ENCODE measurements at places on chromosomes 5 and 9.

DNA sequence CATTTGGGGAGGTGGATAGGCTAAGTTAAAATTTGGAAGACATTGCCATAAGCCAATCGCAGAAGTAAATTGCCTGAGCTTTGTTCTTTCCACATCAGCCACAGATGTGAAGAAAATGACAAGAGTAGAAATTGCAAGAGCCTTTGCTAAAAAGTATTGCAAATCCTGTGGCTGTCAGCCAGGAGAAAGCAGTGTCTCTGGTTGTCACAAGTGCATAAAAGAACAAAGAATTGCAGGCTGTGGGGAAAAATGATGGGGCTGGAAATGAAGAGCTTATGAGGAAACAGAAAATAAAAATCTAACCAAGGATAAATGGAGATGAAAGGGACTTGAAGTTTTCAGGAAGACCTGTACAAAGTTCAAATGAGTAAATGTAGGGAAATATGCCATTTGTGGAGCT lies 344.8 kb downstream of the CSNK1G3 start:
- DNase-seq = no peak

DNA sequence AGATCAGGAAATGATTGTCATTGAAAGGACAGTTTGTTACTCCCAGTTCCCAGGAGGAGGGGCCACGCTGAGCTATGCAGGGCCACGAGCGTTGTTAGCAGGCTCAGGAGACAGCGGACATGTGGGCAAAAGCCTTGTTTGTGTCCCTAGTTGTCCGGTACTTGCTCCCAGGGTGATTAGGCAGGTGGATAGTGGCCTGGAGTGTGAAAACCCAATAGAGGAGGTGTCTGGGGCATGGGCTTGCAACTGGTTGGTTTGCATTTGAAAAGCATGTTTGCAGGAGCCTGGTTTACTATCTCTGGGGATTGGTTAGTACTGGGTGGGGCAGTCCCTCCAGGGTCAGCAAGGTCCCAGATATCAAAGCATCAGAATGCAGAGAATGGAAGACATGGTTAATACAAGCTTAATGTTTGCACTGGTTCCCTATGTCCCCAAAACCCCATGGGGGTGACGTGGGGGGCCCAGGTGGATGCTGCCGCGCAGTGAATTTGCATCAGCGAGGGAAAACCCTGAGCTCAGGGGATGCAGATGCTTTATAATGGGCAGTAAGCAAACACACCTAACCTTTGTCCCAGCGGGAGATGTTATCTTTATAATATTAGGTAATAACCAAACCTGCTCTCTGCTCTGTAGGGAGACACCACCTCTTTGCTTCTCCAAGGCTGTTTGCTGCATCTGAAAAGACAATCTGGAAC lies 39.7 kb downstream of the ROPN1L start:
- DNase-seq = no peak

- DNase-seq = no peak
These were observed 59.5 kb upstream of the GNE start for GRCh38 chr9:36317766-36318165.

DNA sequence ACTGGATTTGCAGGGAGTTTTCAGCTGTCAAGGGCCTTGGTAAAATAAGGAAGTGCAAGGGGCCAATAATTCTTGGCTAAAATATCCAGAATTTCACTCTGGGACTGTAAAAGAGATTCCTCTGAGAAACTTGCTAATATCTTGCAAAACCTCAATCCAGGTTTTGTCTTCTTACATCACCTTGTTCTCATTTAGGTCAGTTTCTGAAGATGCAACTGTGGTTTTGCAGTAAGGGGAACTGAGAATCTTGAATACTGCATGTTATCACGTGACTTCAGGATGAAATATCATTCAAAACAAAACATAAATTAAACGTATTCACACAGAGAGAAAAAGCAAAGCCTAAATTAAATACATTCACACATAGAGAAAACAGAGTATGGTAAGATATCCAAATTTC lies 35.0 kb upstream of the RIC1 start:
- no peak for DNase-seq

- DNase-seq = no peak
These were observed 72.4 kb upstream of the ZNF622 start for GRCh38 chr5:16538006-16538405.

- DNase-seq = no peak
These were observed 152.4 kb downstream of the SH3GL2 start for GRCh38 chr9:17731308-17731707.

- no peak for DNase-seq
These were observed 24.8 kb downstream of the DPYSL3 start for GRCh38 chr5:147485046-147485445.

DNA sequence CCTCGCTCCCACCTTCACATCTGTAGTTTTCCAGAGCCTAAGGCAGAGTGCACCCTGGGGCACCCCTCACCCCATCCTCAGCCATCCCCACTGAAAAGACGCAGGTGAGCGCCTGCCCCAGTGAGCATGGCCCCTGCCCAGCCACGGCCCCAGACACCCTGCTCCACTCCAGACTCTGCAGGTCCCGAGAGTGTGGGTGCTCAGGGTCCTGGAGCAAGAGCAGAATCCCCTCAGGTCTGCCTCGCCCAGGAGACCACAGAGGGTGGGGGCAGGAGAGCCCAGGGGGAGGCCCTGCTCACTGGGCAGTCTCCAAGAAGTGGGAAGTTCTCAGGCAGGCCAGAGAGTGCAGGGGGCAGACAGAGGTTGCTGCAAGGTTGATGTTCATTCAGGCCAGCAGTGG lies 158.6 kb upstream of the PPP1R26 start:
- DNase-seq = no peak
